Heart right ventricle (tissue), 16 donors: ENCODE measurements at places on chromosomes 16 and 17. TPM values are rescaled to one million over a fixed set of nuclear protein-coding genes. Genes with fewer than 3 reads are reported as not detected.

The MPP3 gene
- total RNA-seq: 34.8 TPM

The CIITA gene
- total RNA-seq: 9.7 TPM

The ARL4D gene
- total RNA-seq: 4.4 TPM

- DNase-seq: no peak
Measured at GRCh38 chr17:77897741-77898301, 60.7 kb upstream of the TNRC6C start.

- no peak for DNase-seq
Measured at GRCh38 chr17:82201498-82201910, 11.1 kb downstream of the CCDC57 start.

- no peak for DNase-seq
Measured at GRCh38 chr17:40502716-40503115, 1.3 kb upstream of the TNS4 start.

- DNase-seq: peak; percentile 67
Measured at GRCh38 chr17:81396722-81397313, 1.6 kb downstream of the BAHCC1 start.

DNA sequence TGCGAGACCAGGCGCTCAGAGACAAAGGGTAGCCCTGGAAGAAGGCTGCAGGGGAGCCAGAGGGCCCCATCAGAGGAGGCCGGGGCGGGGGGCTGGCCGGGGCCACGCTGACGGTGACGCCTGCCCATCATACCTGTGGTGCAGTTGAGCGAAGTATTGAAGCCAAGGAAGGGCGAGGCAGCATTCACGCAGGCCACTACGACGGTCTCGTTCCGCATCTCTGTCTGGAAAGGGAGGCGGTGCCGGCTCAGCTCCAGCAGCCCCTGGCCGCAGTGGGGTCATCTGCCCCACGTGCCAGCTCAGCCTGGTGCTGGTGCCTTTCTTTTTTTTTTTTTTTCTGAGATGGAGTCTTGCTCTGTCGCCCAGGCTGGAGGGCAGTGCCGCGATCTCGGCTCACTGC is 4.9 kb upstream of the MRPL28 start:
- no peak for DNase-seq

DNA sequence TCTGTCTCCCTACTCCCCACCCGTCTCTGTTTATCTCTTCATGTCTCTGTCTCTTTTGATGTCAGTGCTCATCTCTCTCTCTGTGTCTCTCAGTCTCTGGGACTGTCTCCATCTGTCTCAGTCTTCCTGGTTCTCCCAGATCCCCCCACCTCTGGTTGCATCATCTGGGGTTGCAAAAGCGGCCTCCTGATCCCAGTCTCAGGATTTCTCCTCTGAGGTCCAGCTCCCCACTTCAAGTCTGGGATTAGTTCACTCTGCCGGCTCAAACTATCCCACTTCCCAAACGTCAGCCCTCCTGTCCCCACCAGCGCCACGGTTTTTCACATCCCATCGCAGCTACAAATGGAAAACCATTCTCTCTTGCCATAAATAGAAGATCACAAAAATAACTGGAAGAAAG is 9.0 kb downstream of the TEKT5 start:
- DNase-seq: no peak

GRCh38 chr17:57694051-57694450 is 51.0 kb downstream of the CCDC182 start:
- no peak for DNase-seq

DNA sequence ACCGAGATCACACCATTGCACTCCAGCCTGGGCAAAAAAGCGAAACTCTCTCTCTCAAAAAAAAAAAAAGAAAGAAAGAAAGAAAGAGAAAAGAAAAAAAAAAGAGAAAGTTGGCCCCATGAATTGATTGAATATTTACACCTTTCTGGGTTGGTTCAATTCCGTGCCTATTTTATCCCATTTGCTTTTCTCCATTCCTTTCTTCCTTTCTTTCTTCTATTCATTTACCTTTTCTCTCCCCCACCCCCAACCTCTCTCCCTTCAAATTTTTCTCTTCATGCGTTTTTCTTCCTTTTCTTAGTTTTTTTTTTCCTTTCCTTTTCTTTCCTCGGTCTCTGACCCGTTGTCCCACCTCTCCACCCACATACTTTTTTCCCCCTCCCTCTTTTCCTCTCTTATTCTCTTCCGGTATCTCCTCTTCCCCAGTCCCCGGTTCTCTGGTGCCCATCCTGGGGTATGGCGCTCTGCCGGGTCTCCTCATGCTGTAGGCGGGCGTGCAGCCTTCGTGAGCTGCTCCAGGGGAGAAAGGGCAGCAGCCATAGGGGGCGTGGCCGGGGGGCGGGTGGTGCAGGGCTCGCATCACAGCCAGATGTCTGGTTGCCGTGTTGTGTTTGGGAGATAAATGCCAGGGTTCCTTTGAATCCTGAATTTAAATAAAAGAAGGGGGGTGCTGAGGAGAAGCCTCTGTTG is 5.3 kb upstream of the COL1A1 start:
- DNase-seq: peak; percentile 52

DNA sequence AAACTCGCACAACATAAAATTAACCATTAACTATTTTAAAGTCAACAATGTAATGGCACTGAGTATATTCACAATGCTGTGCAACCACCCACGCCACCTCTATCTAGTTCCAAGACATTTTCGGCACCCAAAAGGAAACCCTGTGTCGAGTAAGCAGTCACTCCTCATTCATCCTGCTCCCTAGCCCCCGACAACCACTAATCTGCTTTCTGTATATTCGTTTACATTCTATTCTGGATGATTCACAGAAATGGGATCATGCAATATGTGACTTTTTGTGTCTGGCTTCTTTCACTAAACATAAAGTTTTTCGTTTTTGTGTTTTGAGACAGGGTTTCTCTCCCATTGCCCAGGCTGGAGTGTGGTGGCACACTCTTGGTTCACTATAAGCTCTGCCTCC is 42.2 kb upstream of the HAPSTR1 start:
- no peak for DNase-seq

- no peak for DNase-seq
Measured at GRCh38 chr17:82412535-82413520, 5.3 kb upstream of the HEXD start.

GRCh38 chr16:20214401-20214800 is 112.9 kb downstream of the GP2 start:
- no peak for DNase-seq

- DNase-seq: no peak
Measured at GRCh38 chr17:20203761-20204263, 194.7 kb downstream of the SPECC1 start.

GRCh38 chr16:56872863-56873391 is 7.9 kb downstream of the SLC12A3 start:
- no peak for DNase-seq

DNA sequence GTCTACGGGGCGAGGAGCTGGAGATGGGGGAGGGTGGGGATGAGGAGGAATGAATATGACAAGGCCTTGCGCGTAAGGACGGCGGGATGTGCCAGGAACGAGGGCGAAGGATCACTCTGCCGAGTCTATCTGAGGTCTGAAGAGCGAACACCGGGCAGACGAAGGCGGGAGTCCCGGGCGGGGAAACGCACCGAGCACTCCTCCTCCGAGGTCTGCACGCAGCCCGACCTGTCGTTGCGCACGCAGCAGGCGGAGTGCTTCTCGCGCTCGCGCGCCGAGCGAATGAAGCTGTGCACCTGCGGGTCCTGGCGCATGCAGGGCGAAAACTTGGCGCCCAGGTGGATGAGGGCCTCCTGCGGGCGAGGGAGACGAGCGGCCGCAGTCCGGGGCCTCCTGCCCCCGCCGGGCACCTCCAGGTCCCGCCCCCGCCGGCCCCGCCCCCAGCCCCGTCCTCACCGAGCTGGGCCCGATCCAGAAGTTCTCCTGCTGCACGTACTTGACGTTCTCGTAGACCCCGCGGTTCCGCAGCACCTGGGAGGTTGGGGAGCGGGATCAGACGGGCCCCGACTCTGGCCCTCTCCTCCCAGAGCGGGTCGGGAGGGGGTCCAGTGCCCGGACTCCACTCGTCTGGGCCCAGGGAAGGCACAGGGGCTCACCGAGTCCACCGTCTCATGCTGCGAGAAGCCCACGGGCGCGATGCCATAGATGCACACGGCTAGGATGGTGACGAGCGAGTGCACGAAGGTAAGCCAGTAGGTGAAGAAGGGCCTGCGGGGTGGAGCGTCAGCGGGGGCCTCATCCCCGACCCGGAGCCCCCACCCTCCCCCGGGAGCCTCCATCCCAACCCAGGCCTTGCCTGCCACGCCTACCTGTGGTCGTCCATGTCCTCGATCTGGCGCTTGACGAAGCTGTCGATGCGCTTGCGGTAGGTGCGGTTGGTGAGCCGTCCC is 7.6 kb downstream of the SNRNP25 start:
- no peak for DNase-seq

GRCh38 chr17:79082311-79083190 is 7.9 kb downstream of the ENGASE start:
- DNase-seq: peak; percentile 46

- DNase-seq: no peak
Measured at GRCh38 chr17:12537436-12537835, 128.3 kb upstream of the MYOCD start.

GRCh38 chr16:4048481-4048880 is 67.8 kb downstream of the ADCY9 start:
- DNase-seq: no peak
